ENCODE measurements at places on chromosomes 5 and 9.

DNA sequence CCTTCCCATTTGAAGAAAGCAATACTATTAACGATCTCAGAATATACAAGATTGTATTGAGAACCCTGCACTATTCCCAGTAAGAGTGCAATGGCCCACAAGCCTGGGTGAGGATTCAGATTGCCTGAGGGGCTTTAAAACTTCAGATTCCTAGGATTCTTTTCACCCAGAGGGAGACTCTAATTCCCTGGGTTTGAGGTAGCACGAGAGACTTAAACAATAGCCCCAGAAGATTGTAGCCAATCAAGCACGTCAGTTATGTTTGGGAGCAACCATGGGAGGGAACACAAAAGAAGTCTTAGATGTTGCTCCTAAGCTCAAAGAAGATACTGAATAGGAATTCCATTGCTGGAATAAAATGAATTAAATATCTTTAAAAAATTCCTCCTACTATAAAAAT, 17.9 kb downstream of the MRPS27 start:
- DNase-seq: no peak

DNA sequence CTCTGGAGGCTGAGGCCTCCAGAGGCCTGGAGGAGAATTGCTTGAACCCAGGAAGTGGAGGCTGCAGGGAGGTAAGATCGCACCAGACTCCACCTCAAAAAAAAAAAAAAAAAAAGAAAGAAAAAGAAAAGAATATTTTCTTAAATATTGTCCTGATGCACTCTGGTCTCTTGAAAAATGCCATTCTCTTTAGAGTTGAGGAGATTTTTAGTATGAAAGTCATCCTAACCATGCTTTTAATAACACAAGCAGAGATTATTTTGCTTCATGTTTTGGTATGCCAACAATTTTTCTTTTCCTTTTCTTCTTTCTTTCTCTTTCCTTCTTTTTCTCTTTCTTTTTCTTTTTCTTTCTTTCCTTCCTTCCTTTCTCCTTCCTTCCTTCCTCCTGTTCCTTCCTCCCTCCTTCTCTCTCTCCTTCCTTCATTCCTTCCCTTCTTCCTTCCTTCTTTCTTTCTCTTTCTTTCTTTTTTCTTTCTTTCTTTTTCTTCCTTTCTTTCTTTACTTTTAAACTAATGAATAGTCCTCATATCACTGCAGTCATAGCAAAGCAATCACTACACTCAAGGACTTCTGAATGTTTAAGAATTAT, 116.9 kb upstream of the CCNH start:
- no peak for DNase-seq

DNA sequence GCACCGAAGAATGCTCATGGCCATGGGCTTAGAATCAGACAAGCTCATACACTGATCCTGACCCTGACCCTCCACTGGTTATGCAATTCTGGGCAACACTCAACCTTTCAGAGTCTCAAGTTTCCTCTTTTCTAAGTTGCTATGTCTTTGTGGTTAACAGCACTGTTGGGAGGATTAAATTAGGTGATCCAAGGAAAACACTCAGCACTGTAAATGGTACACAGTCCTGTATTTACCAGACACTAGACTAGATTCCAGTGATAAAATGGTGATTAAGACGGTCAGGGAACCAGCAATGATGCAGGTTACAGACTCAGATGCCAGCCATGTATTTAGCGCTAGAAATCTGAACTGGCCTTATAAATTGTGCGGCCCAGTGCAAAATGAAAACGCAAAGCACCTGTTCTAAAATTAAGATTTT, 8.1 kb downstream of the ARL15 start:
- peak; percentile 79 for DNase-seq

- no peak for DNase-seq
Measured at GRCh38 chr9:95366731-95367325, 49.3 kb upstream of the FANCC start.

DNA sequence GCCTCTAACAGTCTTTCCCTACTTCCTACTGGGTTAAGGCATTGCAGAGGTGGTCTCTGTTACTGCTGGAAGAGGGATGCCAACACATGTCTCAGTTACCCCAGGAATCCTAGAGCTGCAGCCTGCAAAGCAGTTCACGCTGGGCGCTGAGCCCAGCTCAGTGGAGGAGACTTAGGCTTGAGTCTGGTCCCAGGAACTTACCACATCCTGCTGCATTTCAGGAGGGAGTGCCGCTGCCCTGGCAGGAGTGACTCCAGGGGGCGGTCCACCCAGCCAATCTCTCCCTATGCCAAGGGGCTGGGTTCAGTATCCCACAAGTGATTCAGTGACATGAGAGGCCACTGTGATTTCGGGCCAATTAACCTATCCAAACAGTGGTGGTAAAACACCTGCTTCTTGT, 7.6 kb downstream of the TTC16 start:
- no peak for DNase-seq

DNA sequence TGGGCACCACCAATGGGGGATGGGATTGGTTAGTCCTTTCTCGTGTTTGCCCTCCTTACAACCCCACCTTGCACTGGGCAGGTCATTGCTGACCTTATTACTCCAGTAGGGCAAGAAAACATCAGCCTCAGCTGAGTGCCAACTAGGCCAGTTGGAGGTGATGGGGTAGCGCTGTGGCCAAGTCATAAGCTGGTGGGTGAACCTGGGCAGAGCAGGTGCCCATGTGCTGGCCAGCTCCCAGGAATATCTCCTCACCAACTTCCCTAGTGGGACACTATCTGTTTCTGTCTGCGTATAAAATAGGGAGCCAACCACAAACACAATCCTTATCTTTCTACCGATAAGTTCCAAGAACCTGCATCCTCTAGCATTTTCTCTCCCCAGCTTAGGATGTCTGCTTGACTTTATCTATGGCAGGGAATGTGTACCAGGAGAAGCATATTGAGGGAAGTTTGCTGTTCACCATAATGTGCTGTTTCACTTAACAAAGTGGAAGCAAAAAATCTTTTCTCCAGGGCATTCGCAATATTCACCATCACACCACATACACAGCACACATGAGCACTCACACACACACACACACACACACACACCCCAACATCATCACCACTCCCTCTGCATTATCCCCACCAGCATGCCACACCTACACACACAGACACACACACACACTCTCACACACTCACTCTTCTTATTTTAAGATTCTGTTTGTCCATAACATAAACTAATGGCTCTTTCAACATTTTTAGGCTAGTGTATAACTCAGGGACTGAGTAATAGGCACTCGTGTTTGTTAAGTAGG, 390.0 kb downstream of the ENC1 start:
- DNase-seq: no peak

GRCh38 chr5:141369994-141370848, at the start of gene PCDHGB3:
PCDHGB3 (plus strand) TSS chr5:141370242; CDS start chr5:141370395, 153 bp downstream.
- no peak for DNase-seq

GRCh38 chr5:124919747-124920525, 173.5 kb upstream of the ZNF608 start:
- DNase-seq: no peak

DNA sequence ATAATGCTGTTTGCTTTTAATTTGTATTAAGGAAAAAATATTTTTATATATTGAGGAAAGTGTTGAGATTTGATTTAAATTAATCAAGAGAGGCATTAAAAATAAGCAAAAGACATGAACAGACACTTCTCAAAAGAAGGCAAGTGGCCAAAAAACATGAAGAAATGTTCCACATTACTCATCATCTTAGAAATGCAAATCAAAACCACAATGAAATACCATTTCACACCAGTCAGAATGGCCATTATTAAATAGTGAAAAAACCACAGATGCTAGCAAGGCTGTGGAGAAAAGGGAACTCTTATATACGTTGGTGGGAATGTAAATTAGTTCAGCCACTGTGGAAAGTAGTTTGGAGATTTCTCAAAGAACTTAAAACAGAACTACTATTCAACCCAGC, 45.9 kb downstream of the RANBP17 start:
- DNase-seq: no peak

DNA sequence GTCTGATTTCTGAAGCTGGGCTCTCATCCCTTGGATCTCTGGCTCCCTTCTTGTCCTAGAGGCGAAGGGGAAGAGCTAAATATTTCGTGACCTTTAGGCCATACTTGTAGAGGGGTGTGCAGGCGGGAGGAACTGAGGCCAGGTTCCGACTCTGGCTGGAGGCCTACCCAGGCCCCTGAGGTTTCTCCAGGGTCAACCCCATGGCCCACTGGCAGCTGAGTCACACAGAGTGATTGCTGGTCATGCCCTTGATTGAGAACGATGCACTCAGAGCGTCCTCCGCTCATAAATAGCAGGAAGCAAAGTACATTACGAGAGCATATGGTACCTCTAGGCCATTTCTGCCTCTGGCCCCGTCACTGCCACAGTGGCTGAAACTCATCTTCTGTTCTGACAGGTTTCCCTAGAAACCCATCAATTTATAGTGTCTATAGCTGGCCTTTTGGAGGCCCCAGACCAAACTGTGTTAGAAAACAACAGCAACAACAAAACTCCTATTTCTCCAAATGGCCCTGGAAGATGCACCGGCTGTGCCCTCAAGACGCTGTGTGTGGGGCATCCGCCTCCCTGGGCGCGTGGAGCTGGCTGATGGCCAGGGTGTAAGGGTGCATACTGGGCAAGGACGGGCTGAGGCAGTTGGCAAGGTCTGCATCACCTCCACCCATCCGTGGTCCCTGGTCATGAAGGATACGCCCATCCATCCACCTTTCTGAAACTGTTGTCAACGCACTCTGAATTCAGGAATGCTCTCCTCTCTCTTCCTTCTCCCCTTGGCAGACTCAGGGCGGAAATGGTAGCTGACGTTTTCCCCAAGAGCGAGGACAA, 32.9 kb upstream of the FCN1 start:
- DNase-seq: no peak

DNA sequence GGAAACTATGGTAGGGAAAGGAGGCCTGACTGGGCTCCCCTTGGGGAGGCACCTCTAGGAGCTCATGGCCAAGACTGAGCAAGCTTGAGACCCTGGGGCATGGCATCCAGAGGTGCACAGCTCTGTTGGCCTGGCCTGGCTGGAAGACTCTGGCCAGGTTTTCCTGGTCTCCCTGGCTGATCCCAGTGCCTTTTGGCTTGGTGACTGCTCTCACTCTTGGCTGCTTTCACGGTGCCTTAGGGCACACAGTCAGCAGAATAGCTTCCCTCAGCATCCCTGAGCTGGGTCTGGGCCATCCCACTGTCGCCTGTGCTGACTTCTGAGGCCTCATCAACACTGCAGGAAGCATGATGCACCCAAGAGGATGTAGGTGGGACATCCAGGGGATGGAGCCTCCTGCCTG, 13.4 kb upstream of the DELE1 start:
- DNase-seq: no peak

DNA sequence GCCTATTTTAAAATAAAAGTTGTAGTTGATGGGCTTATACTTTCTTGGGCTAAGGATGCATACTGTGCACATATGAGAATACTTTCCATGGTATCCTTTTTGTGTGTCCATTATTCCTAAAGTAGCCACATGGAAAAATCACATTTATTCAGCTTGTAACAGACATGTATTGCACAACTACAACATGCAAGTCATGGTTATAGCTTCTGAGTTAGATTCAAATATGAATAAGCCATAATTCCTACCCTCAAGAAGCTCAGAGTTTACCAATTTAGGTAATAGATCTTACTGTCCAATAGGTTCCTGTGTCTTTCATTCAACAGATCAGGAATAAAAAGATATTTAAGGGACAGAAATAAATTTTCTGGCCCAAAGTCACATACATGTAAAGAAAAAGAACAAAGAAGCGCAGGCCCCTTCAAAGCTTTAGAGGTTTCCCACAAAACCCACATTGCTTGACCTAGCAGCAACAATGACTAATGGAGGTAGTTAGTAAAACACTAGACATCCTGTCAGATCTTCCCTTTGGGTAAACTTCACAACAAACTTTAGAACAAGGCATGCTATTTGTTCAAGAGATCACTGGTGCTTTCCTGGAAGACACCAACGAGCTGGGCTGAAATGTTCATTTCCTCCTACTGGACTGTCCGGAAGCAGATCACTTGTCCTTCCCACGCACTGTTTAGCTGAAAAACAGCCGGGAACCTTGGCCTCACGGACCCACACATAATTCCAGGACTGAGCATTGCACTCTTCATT, 78.4 kb upstream of the ITGA1 start:
- peak; percentile 40 for DNase-seq

DNA sequence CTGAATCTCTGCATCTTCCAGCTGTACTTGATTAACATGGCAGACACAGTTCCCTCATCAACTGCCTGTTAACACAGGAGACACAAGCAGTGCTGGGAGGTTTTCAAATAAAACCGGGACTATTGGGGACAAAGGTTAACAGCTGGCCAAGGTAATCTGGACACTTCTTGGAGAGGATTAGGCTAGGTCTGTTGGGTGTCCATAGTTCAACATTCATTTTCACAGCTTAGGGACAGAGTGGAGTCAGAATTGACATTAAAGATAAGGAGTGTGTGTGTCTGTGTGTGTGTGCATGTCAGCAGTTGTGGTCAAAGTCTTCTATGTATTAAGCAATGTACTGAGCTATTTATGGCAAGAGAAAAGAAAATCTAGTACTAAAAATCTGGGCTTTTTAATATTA, 216.2 kb downstream of the MED10 start:
- DNase-seq: no peak

DNA sequence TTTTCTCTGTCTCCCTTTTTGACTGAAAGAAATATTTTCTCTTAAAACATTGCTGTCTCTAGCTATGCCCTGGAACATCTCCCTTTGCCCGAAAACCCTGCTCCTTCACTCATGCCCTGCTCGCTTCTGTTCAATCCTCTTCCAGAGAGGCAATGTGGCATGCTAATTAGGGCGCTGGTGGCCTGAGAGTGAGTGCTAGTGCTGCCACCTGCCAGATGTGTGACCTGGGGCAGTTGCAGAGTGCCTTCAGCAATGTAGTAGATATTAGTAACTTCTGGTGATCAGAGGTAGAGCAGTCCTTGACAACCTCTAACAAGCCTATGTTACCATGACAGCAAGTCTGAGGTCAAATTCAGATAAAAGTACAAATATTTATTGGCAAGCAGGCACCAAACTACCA, 119.5 kb upstream of the OSMR start:
- DNase-seq: no peak

GRCh38 chr9:16352791-16353401, 517.6 kb downstream of the BNC2 start:
- no peak for DNase-seq

DNA sequence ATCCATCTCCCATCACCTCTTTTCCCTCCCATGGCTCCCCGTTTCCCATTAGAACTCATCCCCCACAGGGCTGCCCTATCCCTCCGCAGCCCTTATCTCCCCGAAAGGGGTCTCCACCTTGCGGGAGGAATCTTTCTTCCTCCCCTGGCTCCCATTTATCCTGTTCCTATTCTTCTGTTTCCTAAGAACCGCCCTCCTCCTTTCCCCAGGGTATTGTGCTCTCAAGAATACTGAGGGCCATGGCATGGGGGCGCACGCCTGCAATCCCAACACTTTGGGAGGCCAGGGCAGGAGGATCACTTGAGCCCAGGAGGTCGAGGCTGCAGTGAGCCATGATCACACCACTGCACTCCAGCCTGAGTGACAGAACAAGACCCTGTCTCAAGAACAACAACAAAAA, 665 bp downstream of the CD72 start:
- DNase-seq: no peak

Measured in KBM-7 (cell line).